ENCODE measurements at places on chromosomes 3 and 15. TPM values are rescaled to one million over a fixed set of nuclear protein-coding genes. Genes with fewer than 3 reads are reported as not detected.

- DNase-seq = no peak
Measured at GRCh38 chr3:68819361-68819760, 113.0 kb downstream of the TAFA4 start.

GRCh38 chr3:14324224-14324944 is 78.0 kb upstream of the SLC6A6 start:
- no peak for DNase-seq

GRCh38 chr3:57434041-57434440 is 110.1 kb downstream of the DNAH12 start:
- DNase-seq = no peak

DNA sequence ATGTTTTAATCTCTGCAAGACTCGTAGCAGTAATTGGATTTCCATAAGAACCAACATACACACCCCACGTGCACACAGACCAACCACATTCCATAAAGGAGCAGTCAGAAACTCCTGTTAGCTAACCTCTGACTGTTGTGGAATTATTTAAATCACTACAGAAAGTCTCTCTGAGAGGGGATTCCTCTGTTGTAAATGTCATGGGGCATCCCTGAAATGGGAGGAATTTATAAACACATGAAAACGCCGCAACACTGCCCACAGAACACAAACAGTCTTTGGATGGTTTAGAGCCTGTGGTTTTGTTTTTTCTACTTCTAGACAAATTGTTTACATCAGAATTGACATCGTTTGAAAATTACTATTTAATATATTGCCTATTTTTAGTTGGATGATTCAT is 740.1 kb upstream of the GRM7 start:
- no peak for DNase-seq

- peak; percentile 100 for DNase-seq
Measured at GRCh38 chr3:101676765-101677435, at the start of gene ZBTB11. TSS of gene ZBTB11 (minus strand) at chr3:101677132. CDS start at chr3:101676914, 218 bp downstream.

Gene SH3BP5
- 38.2 TPM for total RNA-seq

Gene A4GNT
- total RNA-seq = not detected

Gene RARRES1
- not detected for total RNA-seq

Gene MAP3K13
- total RNA-seq = 13.1 TPM

Gene GRM2
- 2.4 TPM for total RNA-seq

Gene RTP3
- total RNA-seq = not detected
